ENCODE measurements at places on chromosomes 16 and 17. TPM values are rescaled to one million over a fixed set of nuclear protein-coding genes. Genes with fewer than 3 reads are reported as not detected.

Gene MSLN
- not detected for total RNA-seq

Gene PPP1R1B
- 14.4 TPM for total RNA-seq

Gene TSNAXIP1
- total RNA-seq = 4.5 TPM

Gene RAI1
- 41.2 TPM for total RNA-seq

Gene CES4A
- total RNA-seq = 23.1 TPM

Gene GPR179
- not detected for total RNA-seq

Gene GAS2L2
- total RNA-seq = 1.1 TPM

Gene CD79B
- total RNA-seq = 10.9 TPM

Gene RILP
- total RNA-seq = 55.5 TPM

Gene PABPN1L
- not detected for total RNA-seq

Gene COL1A1
- 62.8 TPM for total RNA-seq

Gene LPO
- total RNA-seq = not detected

Gene PYDC1
- total RNA-seq = not detected

Gene CCL3
- total RNA-seq = not detected

Gene SDR42E1
- 0.22 TPM for total RNA-seq

Gene KRTAP4-2
- not detected for total RNA-seq

DNA sequence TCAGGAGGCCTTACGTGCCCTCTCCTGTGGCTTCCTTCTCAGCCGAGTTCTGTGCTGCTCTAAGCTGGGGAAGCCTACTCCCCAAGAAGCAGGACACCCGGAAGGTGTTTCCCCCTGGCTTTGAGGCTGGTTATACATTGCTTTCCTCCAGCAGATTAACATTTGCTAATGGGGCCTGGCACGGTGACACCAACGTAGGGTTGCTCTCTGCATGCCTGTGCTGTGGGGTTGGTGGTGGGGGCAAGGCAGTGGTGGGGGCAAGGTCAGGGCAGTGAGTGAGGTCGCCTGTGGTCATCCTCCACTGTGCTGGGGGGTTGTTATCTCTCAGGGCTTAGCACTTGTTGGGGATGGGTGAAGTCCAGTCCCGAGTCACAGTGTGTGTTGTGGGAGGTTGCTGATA lies 4.2 kb downstream of the USP6 start:
- DNase-seq = no peak

DNA sequence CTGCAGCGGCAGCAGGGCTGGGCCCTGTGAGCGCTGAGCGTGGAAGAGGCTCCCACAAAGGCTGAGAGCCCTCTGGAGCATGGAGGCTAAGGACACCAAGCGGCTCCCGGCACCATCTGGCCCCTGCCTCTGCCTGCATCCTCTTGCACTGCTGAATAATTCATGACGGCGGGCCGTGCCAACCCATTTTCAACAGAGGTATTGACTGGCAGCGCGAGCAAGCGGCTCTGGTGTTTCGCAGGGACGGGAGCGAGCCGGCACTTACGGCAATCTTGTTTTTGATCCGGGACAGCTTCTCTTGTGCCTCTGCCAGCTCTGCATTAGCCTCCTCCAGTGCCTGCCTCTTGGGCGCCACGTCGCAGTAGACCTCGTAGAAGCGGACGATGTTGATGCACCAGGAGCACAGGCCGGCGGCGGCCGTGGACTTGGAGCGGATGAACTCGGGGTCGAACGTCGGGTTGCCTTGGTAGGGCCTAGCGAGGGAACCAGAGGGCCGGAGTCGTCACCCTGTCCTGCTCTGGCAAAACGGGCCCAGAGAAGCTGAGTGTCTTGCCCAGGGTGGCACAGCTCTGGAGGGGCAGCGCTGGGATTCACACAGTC lies 80.4 kb downstream of the PGS1 start:
- DNase-seq = no peak

DNA sequence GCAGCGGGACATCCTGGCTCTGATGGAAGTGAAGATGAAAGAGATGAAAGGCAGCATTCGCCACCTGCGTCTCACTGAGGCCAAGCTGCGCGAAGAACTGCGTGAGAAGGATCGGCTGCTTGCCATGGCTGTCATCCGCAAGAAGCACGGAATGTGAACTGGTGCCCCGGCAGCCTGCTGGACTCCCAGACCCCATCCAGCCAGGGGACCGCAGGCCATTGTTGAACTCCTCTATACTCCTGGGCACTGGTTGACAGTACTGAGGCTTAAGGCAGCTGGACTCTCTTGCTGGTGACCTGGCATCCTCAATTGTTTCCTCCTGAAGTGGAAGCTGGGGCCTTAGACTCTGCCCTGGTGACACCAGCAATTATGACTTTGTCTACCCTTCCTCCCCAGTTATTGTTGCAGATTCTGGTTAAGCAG lies 1.2 kb downstream of the THAP11 start:
- DNase-seq = no peak

DNA sequence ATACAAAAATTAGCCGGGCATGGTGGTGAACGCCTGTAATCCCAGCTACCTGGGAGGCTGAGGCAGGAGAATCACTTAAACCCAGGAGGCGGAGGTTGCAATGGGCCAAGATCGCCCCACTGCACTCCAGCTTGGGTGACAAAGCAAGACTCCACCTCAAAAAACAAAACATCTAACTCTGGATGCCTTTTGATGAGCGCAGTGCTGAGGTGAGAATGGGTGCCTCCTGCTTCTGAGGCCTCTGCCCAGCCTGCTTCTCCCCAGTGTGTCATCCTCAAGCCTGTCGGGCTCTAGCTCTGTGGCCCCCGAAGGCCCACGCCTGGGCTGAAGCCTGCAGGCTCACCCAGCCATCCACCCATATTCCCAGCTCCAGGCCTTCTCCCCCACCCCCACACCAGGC lies 10.5 kb upstream of the MTSS2 start:
- DNase-seq = no peak

DNA sequence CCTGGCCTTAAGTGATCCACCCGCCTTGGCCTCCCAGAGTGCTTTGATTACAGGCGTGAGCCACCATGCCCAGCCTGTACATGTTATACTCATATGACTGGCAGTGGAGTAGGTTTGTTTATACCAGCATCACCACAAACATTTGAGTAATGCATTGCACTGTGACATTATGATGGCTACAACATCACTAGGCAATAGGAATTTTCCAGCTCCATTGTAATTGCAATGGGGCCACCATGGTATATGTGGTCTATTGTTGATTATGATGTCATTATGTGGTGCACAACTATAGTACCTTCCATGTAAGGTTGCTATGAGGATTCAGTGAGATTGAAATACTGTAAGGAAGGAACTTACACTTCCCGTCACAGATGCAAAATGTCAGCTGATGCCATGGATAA lies 168.9 kb downstream of the COPRS start:
- DNase-seq = no peak

- DNase-seq = no peak
Measured at GRCh38 chr17:67773246-67773645, 52.1 kb upstream of the BPTF start.

DNA sequence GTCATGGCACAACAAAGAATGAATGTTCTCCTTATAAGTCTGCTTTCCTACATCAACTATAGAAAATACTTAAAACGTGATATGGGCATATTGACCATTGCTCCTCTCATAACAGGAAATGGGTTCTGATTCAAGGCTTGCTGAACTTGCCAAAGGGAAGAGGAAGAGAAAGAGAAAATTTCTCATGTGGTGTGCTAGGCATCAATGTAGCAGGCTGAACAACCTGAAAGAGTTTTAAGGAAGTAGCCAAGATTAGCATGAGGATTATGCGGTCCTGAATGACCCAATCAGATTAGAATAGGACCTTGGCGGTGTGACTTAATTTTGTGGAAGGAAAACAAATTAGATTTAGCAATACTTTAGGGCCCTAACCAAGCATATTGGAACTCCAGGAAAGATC lies 617.7 kb upstream of the CDH11 start:
- no peak for DNase-seq

GRCh38 chr16:81831722-81832126 lies 52.6 kb downstream of the PLCG2 start:
- peak; percentile 7 for DNase-seq

- no peak for DNase-seq
Measured at GRCh38 chr16:72903176-72903575, 144.8 kb downstream of the ZFHX3 start.

DNA sequence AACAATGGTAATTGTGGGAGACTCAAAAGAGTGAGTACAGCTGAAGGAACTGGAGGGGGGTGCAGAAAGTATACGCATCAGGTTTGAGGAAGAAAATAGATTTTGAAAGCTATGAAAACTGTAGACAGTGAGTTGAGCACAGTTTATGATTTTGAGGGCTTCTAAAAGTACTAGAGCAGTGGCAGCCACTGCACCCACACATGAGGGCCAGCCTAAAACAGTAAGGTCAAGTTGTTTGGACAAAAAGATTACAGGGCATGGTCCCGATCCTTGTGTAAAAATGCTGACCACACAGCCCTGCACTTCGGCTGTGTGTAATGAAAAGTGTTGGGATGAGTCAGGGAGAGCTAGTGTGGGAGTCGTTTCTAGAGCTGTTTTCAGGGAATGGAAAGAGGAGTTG lies 2282.1 kb downstream of the TP53TG3F start:
- no peak for DNase-seq

DNA sequence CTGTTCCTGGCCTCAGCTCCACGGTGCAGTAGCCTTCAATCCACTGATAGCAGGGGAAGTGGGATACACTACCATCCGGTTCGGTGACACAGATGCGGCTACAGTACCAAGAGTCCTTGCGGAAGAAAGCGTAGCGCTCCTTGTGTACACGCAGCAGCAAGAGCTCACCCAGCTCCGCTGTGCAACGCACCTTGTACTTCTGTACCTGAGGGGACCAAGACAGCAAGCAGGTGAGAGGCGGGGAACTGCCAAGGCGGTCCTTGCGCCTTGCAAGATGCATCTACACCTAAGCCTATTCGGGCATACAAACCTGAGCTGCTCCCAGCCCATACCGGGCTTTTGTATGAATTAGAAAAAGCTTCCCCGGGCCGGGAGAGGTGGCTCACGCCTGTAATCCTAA lies 1.5 kb downstream of the ALOXE3 start:
- no peak for DNase-seq

DNA sequence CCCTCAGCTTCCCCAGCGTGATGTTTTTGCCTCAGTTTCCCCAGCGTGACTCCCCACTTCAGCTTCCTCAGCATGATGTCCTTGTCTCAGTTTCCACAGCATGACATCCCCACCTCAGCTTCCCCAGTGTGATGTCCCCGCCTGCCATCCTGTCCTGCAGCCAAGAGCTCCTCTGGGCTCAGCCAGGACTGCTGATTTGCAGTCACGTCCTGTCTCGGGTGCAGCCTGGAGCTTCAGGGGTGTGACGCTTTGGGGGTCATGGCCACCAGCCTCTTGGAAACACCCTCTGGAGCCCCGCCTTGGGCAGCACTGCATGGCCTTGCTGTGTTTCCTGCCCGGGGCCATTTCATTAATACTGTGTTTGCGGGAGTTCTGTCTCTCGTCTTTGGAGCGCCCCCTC lies 16.5 kb upstream of the NUDT16L1 start:
- no peak for DNase-seq

DNA sequence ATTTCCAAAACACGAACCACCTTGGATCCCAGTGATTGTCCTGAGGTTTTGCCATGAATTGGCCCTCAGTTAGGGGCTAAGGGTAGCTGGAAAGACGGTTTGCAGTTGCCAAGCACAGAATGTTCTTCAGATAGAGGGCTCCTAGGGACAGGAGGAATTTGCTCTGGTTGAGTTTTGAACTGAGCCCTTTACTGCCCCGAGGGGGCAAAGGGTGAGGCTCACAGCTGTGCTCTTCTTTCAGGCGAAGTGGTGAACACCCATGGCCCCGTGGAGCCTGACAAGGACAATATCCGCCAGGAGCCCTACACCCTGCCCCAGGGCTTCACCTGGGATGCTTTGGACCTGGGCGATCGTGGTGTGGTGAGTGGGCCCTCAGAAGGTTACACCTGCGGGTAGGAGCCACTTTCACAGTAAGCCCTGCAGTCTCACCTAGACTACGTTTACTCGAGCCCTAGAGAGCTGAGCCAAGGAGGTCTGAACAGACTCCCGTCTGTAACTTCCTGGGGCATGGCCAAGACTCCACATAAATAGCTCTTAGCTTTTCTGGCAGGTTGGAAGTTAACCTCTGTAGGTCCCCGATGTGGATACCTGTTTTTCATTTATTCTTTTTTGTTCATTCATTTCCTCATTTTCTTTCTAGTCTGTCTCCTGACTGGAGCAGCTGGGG lies 32.5 kb downstream of the NMT1 start:
- DNase-seq = peak; percentile 65

GRCh38 chr16:74625500-74626350 lies 18.8 kb upstream of the GLG1 start:
- DNase-seq = no peak

GRCh38 chr17:30187573-30187972 lies 47.9 kb downstream of the SLC6A4 start:
- DNase-seq = no peak

DNA sequence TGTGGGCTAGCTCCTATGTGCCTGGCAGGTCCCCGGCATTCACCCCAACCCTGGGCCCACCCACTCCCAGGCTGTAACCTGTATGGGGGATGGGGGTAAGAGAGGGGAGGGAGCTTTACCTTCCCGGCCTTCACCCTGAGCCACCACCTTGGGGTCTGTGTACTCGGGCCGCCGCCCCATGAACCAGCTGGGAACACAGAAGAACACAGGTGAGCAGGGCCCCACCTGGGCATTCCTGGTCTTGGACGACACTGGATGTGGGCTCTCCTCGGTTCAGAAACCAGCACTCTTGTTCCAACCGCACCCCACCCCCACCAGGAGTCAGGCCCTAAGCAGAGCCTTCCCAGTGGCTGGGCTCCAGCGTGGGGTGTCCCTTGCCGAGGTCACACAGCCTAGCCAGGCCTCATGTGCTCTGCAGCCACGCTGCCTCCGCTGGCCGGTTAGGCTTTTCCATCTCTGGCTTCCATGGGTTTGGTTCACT lies 18.8 kb downstream of the B9D1 start:
- no peak for DNase-seq

- no peak for DNase-seq
Measured at GRCh38 chr17:55259684-55260111, 5.1 kb upstream of the HLF start.

GRCh38 chr16:8374586-8375231 lies 215.6 kb downstream of the TMEM114 start:
- no peak for DNase-seq

- DNase-seq = no peak
Measured at GRCh38 chr16:59697761-59698160, 963.6 kb upstream of the GOT2 start.

DNA sequence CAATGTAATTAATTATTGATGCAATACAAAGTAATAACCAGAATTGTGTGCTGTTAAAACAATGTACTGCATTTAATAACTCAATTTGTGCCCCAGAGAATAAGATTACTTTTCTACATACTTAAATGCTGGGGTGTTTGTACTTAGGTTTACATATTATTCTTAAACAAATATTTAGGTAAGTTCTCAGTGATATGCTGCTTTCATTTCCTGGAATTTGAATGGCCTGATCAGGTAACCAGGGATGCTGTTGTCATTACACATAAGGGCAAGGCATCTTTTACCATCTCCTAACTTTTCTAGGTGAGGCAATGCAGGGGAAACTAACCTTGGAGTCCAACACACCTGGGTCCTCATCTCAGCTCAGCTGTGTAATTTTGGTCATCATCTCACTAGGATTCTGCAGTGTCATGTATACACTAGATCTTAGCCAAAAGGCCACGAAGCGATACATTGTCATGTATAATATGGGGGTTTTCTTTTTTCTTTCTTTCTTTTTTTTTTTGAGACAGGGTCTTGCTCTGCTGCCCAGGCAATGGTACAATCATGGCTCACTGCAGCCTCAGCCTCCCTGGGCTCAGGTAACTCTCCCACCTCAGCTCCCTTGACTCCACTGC lies 45.2 kb downstream of the MYO1D start:
- DNase-seq = no peak

GRCh38 chr17:77076124-77076830 lies 64.5 kb upstream of the SEC14L1 start:
- DNase-seq = no peak
